ENCODE measurements at places on chromosomes 7 and 10.

DNA sequence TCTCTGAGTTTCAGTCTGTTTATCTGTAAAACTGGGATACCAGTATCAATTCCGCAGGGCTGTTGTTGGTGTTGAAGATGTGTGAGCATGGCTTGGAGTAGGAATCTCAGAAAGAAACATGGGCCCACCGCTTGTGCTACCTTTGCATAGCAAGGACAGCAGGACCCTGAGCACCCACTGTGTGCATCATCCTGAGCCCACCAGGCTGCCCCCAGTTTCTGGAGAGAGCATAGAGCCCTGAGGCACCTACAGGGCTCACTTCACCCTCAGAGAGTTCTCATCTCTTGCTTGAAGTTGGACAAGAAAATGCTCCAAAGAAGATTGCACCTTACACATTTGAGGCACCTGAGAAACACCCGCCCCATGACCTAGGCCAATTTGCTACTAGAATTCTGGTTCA is 12.9 kb downstream of the PRLHR start:
- DNase-seq: no peak

DNA sequence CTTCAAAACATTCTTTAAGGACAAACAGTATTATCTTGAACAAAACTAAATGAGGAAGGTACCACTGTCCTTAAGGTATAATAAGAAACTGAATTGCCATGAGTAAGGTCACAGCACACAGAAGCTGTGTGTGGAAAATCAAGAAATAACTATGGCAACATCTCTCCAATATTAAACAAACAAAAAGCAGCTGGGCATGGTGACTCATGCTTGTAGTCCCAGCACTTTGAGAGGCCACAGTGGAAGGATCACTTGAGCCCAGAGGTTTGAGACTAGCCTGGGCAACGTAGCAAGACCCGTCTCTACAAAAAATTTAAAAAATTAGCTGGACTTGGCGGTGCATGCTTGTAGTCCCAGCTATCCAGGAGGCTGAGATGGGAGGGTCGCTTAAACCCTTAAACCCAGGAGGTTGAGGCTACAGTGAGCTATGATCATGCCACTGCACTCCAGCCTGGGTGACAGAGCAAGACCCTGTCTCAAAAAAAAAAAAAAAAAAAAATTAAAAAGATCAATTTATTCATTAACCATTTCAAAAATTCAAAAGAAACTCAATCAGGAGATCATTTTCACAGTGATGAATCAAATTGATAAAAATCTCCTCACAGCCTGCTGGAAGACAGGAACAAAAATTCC is 195.4 kb downstream of the SKIDA1 start:
- no peak for DNase-seq

- no peak for DNase-seq
These were observed 81.0 kb upstream of the PRSS58 start for GRCh38 chr7:142338633-142339501.

DNA sequence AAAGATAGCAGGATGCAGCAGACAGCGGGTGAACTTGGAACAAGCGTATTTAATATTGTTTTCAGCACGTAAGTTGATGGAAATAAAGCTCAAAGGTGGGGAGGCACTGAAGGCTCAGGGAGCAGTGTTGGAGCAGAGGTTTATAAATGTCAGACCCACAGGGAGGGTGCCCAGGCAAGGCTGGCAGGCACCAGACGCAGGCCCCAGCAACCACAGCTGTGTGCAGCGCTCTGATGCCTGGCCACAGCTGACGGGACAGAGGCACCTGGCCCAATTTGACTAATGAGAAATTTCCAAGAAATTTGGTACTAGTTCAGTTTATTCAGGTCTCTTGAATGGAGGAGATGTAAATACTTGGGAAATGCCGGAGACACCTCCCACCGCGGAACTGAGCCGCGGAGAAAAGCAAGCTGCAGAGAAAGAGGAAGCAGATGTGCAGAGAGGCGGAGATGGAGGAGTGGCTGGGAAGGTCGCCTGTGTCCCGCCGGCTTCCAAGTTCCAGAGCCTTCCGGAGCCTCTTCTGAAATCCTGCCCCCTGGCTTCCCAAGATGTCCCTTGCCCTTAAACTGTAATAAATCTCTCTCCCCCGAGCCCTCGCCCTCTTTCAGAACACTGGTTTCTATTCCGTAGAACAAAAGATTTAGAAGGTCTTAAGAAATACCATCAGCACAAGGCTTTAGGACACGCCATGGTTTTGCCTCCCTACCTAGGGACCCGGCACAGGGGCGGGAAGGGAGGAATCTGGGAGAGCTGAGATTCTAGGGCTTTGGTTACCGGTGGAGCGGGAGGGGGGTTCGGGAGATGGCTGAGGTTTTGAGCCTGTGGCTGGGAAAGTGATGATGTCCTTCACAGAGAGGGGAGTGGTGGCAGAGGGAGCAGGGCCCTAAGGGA is 38.4 kb upstream of the PLXNA4 start:
- peak; percentile 28 for DNase-seq

DNA sequence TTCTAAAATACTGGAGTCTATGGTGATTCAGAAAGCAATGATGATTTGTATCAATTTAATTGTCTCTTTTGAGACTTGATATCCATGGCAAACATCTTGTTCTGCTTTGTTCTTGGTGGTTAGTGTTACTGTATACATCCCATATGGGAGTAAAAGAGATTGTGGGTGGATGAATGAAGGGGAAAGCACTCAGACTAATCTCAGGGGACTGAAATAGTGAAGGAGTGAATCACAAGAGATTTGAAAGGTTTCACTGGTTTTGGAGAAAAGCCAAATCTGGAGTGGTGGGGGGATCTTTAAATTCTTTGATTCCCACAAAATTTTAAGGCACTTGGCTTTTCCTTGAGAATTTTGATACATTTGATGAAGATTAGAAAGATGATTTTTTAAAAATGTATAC is 369.4 kb downstream of the INHBA start:
- no peak for DNase-seq

DNA sequence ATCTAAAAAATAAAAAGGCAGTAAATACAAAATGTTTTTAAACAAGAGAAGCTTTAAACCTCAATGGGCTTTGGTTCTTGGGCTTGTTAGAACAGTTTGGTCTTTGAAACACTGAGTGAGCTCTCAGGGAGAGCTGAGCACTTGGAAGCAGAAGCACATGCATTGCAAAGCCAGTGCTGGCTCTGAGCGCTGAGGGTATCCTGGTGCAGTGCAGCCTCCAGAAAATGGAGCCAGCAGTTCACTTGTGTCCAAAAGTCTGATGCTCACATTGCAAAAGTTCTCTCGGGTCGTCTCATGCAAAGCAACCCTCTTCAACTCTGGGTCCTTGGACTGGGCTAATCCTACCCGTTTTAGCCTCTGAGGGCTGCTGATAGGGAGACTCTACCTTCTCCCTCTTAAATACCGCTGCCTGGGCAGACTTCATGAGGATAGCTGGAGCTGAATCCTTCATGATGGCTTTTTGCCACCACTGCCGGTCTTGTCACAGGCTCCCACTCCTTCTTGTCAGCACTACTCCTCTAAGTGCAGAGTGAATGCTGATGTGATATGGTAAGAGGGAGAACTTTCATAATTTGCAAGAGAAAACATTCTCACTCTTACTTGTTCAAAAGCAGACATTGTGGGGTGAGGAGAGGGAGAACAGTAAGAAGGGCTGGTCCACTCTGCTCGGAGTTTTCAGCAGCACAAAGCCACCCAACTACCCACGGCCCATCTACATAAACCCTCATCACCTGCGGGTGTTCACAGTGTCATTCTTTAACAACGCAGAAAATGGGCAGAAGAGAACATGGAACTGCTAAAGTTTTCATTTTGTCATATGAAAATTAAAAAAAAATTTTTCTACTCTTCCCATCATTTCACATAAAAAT is 42.2 kb upstream of the BMPER start:
- no peak for DNase-seq

- DNase-seq: no peak
These were observed 1402.5 kb upstream of the CELF2 start for GRCh38 chr10:9615189-9615588.

- no peak for DNase-seq
These were observed 64.2 kb downstream of the CFAP46 start for GRCh38 chr10:132878091-132878729.

- no peak for DNase-seq
These were observed 361.5 kb downstream of the FRMD4A start for GRCh38 chr10:13969118-13969791.

- no peak for DNase-seq
These were observed 102.9 kb upstream of the AHR start for GRCh38 chr7:17195576-17195975.

GRCh38 chr10:79116368-79116767 is 47.6 kb downstream of the ZMIZ1 start:
- DNase-seq: no peak

GRCh38 chr7:122658856-122659255 is 40.1 kb downstream of the RNF133 start:
- DNase-seq: no peak

DNA sequence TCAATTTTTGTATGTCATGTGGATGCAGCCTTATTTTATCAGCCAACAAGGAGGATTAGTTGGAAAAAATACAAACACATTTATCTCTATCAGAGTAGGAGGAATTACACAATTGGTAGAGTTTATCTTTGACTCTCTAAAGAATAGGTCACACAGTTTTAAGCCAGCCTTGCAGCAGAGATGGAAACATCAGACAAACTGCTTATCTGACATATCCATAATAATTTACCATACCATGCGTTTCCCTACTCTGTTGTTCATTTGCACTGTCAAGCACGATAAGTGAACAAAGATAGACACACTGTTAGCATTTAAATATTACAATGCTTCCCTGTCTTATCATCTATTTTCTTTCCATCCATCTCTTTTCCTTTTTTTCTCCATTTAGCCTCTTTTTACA is 283.7 kb upstream of the SMIM30 start:
- no peak for DNase-seq

DNA sequence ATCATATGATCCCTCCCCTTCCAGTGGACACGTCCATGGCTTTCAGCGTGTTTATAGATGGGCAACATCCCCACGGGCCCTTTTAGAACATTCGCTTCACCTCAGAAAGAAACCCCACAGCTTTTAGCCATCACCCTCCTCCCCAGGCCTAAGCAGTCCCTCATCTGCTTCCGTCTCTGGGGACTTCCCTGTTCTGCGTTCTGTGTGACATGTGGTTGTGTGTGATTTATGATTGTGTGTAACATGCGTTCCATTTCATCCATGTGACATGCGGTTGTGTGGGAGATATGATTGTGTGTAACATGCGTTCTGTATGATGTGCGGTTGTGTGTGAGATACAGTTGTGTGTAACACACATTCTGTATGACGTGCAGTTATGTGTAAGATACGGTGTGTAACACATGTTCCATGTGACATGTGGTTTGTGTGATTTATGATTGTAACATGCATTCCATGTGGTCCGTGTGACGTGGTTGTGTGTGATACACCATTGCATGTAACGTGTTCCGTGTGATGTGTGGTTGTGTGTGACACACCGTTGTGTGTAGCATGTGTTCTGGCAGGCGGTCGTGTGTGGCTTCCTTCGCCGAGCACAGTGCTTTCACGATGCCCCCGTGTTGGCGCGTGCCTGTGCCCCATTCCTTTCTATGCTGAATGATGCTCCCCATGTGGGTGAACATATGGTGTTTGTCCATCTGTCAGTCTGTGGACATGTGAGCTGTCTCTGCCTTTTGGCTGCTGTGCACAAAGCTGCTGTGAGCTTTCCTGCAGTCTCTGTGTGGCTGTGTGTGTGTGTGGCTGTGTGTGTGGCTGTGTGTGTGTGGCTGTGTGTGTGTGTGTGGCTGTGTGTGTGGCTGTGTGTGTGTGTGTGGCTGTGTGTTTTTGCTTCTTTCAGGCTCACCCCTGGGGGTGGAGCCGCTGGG is 26.2 kb downstream of the PWWP2B start:
- no peak for DNase-seq

DNA sequence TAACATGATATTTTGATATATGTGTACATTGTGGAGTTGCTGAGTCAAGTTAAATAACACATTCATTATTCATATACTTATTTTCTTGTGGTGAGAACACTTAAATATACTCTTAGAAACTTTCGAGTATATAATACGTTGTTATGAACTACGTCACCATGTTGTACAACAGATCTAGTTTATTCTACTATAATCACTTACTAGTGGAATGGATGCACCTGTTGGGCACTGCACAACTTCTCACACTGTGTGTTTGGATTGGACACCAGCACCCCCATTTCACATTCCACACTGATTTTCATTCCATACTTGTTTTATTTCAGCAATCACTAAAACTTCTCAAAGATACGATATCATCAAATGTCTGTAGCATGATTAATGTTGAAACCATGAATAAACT is 407.3 kb downstream of the RPS24 start:
- no peak for DNase-seq

GRCh38 chr10:8456386-8456785 is 401.9 kb downstream of the GATA3 start:
- no peak for DNase-seq

GRCh38 chr10:23384364-23384763 is 39.8 kb upstream of the C10orf67 start:
- DNase-seq: no peak

- no peak for DNase-seq
These were observed 30.3 kb upstream of the GPAM start for GRCh38 chr10:112213836-112214235.

GRCh38 chr10:93807371-93807770 is 49.6 kb downstream of the LGI1 start:
- no peak for DNase-seq

DNA sequence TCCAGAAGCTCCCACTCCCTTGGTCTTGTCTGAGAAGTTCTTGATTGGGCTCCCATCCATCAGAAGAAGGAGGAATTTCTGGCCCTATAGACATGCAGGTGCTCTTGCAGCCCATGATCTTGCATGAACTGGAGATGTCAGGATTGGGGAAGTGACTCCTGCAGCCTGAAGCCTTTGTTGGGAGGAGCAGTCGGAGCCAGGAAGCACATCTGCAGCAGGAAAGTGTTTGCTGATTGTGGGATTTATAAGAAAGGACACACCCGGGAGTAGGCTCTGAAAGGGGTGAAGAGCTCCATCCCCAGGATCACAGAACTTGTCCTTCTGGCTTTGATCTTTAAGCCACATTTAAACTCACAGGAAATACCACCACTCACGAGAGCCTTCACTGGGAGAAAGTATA is 185.2 kb downstream of the DYNC1I1 start:
- DNase-seq: no peak

DNA sequence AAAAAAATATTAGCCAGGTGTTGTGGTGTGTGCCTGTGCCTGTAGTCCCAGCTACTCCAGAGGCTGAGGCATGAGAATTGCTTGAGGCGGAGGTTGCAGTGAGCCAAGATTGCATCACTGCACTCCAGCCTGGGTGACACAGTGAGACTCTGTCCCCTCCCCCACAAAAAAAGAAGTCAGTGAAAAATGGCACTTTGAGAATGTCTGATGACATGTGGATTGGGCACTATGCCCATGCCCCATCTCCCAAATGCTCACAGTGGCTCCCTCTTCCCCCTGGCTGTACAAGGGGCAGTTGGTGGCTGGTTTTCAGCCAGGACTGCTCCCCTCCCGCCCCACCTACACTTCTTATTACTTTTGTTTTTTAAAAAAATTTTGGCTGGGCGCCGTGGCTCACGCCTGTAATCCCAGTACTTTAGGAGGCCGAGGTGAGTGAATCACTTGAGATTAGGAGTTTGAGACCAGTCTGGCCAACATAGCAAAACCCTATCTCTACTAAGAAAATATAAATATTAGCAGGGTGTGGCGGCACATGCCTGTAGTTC is 26.1 kb downstream of the IL15RA start:
- DNase-seq: no peak

- no peak for DNase-seq
These were observed 32.8 kb downstream of the SLC16A12 start for GRCh38 chr10:89502549-89502948.

Data from GM12891 (cell line).